ENCODE measurements at places on chromosomes 3 and 15.

DNA sequence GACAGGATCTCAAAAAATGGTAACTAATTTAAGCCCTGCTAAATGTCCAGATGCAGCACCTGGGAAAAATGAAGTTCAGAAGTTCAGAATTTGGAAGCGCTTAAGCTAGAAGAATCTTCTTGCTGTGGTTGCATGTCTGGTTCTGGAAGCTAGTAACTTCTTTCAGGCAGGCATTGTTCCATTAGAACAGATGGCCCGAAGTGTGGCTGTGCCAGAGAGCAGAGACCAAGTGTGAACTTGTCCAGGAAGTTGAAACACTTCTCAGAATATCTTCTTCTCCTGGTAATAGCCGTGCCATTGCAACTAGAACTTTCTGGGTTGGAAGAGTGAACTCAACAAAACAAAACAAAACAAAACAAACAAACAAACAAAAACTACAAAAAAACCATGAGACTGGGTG lies 80.0 kb downstream of the MITF start:
- DNase-seq, result no peak

GRCh38 chr3:181901626-181902025 lies 189.9 kb downstream of the SOX2 start:
- no peak for DNase-seq

- no peak for DNase-seq
These were observed 51.6 kb upstream of the C15orf39 start for GRCh38 chr15:75149867-75150709.

GRCh38 chr15:67914537-67915460 lies 75.0 kb upstream of the RNU6-1 start:
- no peak for DNase-seq

GRCh38 chr3:29763115-29763514 lies 482.2 kb downstream of the RBMS3 start:
- DNase-seq, result no peak

DNA sequence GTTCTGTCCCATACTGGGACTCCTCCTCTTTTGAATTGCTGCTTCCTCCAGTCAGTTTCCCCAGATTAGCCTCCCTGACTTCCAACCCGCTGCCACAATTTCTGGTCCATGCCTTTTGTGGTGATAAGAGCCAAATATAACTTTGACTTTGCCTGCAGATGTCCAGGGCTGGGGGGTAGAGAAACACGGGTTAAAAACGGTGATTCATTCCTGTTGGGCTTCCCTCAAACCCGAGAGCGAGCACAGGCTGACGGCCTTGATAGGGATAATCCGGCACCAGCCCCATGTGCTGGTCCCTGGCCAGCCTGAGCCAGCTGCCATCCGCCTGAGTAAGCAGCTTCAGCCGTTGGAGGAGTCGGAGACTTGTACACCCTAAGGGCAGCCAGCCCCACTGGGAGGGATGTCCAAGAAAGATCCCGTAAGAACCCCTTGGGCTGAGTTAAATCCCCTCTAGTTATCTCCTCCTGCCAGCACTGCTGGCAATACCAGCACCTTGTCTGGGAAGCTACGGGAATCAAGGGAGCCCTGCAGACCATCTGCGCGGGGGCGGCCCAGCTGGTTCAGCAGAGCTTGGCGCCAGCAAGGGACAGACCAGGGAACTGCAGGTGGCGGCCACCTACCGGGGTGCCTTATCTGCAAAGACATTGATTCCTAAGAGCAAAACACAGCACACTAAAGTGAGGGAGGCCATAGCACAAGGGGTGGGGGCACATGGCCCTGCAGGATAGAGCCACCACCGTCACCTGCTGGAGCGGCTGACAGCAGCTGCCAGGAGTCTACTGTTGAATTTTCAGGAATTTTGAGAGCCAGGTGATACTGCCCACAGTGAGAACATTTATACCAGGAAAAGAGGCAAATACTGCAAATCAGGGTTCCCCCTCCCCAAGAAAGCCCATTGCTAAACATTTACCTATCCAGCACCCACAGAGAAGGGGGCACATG lies 18.1 kb downstream of the CSPG4 start:
- DNase-seq, result no peak

GRCh38 chr3:108036401-108036800 lies 54.4 kb downstream of the CD47 start:
- DNase-seq, result no peak

GRCh38 chr15:71469413-71469812 lies 340.9 kb upstream of the NR2E3 start:
- DNase-seq, result no peak

DNA sequence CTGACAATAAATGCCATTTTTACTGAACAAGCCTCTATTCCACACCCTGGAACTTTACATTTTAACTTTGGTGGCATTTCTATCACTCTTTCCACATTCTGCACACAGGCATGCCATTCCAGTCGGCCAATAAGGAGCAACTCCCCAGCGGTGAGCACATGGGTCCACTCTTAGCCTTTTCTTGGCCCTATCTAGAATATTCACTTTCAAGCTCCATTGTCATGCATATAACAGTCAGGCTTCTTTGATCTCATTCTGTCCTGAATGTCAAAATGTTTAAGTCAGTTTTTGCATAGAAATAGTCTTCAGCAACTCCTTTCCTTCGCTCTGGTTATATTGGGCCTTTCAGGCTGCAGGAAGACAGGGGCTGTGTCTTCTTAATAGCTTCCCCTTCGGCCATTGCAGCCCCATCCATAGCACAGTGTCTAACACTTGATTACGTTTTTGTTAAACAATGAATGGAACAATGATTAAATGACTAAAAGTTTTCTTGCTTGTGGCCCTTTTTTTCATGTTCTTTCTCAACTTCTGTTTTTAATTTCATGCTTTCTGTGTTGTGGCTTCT lies 427.3 kb downstream of the MFSD1 start:
- DNase-seq, result no peak

DNA sequence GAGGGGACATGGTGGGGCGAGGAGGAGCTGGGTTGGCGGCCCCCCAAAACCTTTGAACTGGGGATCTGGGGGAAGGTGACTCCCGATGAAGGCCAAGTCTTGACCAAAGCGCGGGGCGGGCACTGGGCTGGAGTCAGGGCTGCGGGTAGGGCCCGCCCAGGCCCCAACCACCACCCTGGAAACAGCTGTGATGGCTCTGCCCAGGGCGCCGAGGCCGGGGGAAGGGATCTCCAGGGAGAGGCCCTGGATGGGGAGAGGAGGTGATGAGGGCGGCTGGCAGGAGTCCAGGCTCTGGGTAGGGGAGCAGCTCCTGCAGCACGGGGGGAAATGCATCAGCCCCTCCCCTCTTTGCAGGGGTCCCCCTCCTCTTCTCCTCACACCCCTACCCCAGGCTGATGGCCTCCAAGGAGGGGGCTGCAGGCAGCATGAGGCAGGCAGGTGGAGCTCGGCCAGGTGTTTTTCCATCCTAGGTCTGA lies 5.9 kb upstream of the C15orf39 start:
- no peak for DNase-seq

- no peak for DNase-seq
These were observed 575.4 kb downstream of the NAALADL2 start for GRCh38 chr3:175434561-175434960.

GRCh38 chr3:18630295-18630694 lies 205.2 kb upstream of the SATB1 start:
- no peak for DNase-seq

- no peak for DNase-seq
These were observed 31.0 kb downstream of the SLCO2A1 start for GRCh38 chr3:133998691-133999241.

DNA sequence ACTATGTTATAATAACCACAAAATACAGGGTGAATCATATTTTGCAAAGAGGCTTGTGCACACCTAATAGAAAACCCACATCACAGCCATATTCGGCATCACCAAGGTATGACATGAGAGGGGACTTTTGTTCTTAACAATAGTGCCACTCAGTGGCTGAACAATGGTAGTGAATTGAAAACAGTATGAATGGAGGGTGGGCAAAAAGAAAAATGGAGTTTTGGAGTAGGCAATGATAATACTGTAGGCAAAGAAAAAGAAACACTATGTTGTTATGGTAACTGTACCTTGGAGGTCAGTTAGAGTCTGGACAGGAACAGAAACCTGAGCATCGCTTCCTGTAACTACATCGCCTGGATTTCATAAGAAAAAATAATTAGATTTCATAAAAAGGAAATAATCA lies 348.6 kb downstream of the PLCL2 start:
- peak; percentile 1 for DNase-seq

DNA sequence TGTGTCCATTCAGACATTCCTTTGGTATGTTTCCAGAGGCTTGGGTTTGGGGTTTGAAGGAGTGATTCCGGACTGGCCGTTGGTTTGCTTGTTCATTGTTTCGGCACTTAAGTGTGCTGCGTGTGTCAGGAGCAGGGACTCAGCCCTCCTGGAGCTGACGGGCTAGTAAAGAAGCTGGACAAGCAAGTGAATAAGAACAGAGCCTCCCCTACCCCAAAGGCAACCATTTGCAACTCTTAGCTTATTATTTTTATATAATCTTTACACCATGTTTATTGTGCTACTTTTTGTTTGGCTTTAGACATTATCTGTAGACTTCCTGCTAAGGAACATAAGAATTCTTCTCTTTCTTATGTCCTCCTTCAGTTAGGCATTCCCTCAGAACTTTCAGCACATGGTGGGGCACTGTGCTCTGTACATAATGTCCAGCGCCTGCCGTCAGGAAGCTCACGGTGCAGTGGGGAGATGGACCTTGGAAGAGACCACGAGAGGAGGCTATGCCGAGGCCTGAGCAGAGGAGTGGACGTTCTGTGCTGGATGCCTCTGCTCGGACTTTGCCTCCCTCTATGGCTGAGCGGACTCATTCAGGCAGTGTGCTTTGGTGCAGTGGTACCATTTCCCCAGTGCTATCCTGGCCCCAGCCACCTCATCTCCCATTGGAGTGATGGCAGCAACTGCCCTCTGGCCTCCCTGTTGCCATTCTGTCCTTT lies 65.4 kb downstream of the EEFSEC start:
- DNase-seq, result no peak

DNA sequence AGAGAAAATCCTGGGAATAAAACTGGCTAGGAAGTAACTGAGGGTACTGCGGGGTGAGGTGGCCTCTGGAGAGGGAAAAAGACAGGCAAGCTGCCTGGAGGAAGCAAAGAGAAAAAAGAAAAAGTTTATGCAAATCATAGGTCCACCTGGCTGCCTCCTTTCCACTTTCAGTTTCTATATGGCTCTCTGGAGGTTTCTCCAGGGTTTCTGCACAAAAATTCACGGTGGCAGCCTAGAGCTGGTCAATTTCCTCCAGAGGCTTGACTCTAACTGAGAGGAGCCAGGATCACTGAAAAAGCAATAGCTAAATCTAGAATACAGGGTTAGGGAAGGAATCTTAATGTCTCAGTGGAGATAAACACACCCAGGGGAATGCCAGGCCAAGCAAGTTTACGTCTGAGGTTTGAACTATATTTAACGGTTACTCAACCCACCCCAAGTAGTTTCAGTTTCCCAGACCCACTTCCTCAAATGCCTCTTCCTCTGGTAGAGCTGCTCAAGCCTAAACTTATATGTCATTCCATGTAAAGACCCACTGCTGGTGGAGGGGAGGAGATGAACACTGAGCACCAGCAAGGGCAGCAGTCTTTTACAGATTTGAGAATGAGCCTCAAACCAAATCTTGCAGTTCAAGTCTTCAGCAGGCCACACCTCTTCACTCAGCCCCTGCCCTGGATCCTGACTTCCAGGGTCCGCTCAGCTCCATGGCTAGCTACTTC lies 5.7 kb downstream of the LYSMD2 start:
- peak; percentile 28 for DNase-seq

DNA sequence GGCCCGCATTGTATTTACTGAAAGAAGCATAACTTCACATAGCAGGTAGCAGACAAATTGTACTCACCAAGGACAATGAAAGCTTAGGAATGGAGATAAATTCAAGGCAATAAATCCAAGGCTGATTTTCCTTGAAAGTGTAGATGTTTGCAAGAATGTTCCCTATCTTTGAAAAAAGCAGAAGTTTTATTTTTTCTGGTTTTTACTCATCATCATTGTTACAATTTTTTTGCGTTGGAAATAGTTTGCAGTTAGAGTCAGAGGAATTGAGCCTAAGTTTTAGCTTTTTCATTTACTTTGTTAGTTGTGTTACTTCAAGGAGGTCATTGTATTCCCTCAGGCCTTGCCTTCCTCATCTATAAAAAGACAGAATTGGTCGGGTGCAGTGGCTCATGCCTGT lies 213.9 kb upstream of the TBL1XR1 start:
- no peak for DNase-seq

DNA sequence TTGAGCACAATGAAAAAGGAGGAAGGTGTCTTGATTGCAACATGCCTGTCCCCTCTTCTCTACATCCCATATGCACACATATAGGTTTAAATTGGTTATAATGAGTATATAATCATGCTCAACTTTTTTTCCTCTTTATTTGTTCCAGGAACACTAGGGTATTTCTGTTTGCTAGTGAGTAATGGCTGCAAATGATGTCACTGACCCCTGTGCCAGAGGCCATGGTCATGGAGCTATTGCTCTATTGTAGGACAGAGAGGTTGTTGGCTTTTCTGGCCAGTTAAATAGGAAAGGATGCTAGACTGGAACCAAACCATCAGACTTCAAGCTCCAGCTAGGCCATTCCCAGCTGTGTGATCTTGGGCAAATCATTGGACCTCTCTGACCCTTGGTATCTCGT lies 9.6 kb downstream of the ARHGEF3 start:
- no peak for DNase-seq

GRCh38 chr15:74787251-74788041 lies 5.6 kb downstream of the CSK start:
- DNase-seq, result peak; percentile 96

- DNase-seq, result no peak
These were observed 244.6 kb downstream of the STXBP5L start for GRCh38 chr3:121152573-121152972.

DNA sequence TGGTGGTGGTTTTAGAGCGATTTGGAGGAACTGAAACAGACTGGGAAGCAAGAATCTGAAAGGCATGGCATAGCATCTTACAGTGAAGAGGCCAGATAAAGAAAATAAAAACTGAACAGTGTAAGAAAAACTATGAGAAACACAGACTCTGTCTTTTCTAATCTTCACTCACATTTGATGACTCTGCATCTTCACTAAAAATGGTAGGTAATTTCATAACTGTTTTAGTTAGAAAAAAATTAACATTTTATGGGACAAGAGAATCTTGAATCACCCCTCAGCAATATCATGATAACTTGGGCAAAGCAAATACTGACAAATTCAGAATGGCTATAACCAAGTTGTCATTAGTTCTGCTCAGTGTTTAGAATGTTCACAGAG lies 812.6 kb downstream of the MCTP2 start:
- no peak for DNase-seq

Data from T-helper 1 cell (primary cell).